ENCODE measurements at places on chromosomes 1 and 21.

- no peak for DNase-seq
These were observed 9.5 kb upstream of the CLIC4 start for GRCh38 chr1:24735509-24736375.

GRCh38 chr1:39988618-39989343 is 33.8 kb downstream of the MFSD2A start:
- DNase-seq: no peak

DNA sequence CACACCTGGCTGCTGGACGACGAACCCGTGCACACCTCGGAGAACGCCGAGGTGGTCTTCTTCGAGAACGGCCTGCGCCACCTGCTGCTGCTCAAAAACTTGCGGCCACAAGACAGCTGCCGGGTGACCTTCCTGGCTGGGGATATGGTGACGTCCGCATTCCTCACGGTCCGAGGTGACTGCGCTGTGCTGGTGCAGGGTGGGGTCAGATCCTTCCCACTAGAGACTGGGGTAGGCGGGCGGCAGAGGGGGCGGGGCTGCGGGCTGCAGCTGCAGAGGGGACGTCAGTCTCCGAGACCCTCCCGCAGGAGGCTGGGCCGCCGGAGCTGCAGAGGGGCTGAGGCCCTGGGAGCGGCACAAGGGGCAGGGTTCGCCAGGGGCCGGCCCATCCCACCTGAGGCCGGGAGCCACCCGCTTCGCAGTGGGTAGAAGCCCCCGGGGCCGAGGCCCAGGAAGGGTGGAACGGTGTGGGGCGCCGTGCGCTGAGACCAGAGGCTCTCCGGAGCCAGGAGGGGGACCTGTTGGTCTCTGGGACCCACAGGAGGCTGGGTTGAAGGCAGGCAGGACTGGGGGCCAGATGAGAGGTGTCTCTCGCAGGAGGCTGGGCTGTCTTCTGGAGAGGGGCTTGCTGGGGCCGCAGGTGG is 90.6 kb downstream of the TRIM11 start:
- DNase-seq: no peak

GRCh38 chr1:150151291-150152181 is 1.8 kb downstream of the PLEKHO1 start:
- peak; percentile 33 for DNase-seq

DNA sequence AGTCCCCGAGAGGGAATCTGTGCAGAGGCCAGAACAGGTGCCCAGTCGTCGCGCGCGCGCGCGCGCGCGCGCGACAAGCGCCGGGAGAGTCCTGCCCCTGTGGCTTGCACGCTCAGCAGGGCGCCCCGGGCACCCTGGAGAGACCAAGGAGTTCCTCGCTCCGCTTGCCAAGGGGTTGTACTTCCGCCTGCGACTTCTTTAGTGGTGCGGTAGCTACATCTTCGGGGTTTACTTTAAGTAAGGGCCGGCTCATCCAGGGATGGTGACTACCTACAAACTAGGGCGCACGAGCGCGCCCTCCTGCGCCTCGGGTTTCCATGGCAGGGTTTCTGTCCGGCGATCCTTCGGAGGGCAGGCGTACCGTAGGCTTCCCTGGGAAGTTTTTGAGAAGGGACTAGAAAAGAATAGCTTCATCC is 1.4 kb downstream of the LHX4 start:
- DNase-seq: no peak

- DNase-seq: no peak
These were observed 22.7 kb upstream of the EYA3 start for GRCh38 chr1:28111157-28111556.

DNA sequence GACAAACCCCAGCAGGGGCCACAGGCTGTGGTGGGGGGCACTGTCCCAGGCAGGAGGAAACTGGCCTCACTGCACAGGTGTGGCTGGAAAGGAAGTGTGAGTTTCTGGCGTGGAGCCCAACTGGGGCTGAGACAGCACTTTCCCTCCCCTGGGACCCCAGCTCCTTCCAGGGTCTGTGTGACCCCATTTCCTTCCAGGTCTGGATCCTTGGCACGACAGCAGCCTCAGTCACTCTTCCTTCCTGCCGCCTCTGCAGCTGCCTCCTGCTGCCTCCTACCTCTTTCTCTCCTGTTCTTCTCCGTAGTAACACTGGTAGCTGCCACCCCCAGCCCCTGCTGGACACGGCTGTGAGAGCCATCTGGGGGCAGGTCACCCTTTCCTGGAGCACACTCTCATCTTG is 88.0 kb downstream of the SIK1 start:
- DNase-seq: no peak
